Psoas muscle (tissue), 8 donors: ENCODE measurements at places on chromosomes 3 and 15. TPM values are rescaled to one million over a fixed set of nuclear protein-coding genes. Genes with fewer than 3 reads are reported as not detected.

PCOLCE2 gene
- polyA plus RNA-seq, result 3.6 TPM

TMEM212 gene
- not detected for polyA plus RNA-seq

DNA sequence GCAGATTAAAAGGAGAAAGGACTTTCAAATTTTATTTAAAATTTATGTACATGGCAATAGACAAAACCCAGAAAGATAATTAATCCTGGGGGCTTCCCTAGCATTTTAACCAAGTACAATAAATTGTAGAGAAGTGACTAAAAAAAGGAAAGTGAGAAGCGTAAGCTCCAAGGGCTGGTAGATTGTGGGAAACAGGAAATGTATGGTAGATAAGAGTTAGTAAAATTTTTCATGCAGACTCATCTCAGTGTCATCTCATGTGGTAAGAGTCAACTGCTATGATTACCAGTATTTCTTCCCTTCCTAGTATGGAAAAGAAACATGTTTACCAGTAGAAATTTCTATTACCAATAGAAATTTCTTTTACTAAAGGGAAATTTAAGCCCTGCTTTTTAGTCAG, 464.3 kb upstream of the AGTR1 start:
- no peak overlapping the region for H3K4me3 ChIP-seq
- H3K27me3 ChIP-seq, result no peaks in the 10 kb centered on the region
- H3K36me3 ChIP-seq, result no peaks in the 10 kb centered on the region
- no peaks in the 10 kb centered on the region for H3K4me1 ChIP-seq
- no peak for DNase-seq

DNA sequence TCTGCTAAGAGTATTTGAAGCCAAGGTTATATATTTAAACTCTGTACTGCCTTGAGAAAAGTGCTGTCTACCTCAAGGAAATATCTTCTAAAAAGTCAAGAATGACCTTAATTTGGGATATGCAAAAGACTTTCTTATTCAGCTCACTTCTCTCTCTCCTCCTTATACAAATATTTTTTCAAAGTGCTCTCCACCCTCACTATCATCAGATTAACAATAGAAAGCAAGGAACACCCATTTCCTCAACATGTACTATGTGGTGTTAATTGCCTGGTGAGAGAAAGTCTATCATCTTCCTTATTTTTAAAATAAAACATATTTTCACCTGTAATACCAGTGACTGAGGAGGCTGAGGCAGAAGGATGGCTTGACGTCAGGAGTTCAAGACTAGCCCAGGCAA, 44.4 kb upstream of the RSL24D1 start:
- H3K27ac ChIP-seq, result no peak overlapping the region
- no peaks in the 10 kb centered on the region for H3K36me3 ChIP-seq
- H3K27me3 ChIP-seq, result no peaks in the 10 kb centered on the region

DNA sequence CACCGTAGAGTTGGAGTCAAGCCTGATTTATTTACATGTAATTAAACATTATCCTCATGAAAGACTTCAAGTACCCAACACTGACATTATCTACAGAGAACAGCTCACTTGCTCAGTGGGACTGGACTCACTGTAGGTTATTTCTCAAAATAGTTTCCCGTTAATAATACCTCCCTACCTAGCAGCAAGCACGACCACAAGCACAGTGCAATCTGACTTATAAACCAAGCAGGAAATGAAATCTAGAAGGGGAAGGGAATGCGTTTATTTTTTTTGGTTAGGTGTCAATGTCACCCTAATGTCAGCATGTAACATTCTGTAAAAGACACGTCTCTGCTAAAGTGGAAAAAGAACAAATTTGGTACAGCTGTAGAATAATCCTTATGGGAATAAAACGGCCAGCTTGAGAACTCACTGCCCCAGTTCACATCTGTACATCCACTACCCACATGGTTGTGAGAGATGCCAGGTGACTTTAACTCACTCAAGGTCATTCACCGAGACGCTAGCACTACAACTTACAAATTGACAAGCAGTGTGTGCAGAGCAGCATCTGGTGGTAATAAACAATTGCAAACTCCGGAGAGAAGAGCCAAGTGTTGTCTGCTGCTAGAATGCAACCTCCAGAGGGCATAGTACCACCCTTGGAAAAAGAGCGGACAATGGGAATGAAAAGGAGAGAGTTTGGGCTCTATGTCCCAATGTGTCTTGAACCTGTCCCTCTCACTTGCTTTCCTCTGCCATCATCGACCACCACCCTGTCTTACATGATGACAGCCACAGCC, 242.5 kb downstream of the CADPS start:
- no peaks in the 10 kb centered on the region for H3K36me3 ChIP-seq
- DNase-seq, result no peak
- no peak overlapping the region for H3K27ac ChIP-seq
- H3K4me1 ChIP-seq, result no peaks in the 10 kb centered on the region
- H3K27me3 ChIP-seq, result no peaks in the 10 kb centered on the region

DNA sequence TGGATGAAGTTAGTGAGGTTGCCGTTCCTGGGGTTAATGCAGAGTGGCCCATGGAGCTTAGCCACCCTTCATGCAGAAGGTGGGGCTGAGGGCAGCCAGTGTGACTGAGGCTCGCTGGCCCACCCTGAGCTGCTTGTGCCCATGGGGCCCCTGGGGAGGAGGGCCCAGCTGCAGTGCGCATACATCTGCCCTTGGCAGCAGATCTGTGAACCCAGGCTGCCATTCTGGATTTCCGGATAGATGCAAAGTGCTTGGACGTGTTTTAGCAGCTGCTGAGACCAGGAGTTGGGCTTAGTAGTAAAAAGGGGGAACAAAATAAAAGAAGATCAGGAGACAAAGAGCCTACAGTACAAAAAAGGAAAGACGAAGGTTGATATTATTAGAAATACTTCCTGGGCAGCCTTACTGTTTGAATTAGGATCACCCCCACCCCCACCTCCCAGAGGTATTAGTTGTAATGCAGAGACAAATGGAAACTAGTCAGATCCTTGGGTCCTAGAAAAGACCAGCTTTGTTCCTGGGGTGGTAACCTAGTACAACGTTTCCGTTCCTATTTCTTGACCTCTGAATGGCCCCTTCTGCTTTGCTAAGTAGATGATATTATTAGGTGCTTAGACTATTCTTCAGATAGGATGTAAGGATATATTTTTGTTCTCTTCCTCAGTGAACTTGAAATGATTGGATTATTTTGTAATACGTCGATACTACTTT, 70.2 kb downstream of the IGF1R start:
- no peak for DNase-seq
- H3K27me3 ChIP-seq, result no peaks in the 10 kb centered on the region
- no peak overlapping the region for H3K4me3 ChIP-seq
- peaks cover 54% of the 10 kb centered on the region for H3K4me1 ChIP-seq
- H3K36me3 ChIP-seq, result no peaks in the 10 kb centered on the region

DNA sequence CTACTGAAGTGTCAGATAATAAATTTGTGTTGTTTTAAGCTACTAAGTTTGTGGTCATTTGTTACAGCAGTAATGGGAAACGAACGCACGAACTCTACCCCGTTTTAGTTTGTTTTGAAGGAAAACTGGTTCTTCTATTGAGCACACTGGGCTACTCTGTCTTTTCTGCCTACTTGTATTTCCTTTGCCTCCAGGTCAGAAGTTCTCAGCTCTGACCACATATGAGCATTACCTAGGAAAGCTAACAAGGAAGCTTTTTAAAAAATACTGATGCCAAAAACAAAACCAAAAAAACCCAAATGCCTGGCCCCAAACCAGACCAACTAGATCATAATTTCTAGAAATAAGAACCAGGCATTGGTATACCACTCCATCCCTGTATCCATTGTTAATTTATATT, 156.6 kb upstream of the TNIK start:
- no peak for DNase-seq
- H3K27ac ChIP-seq, result no peak overlapping the region
- H3K4me1 ChIP-seq, result no peaks in the 10 kb centered on the region
- H3K36me3 ChIP-seq, result no peaks in the 10 kb centered on the region
- H3K4me3 ChIP-seq, result no peak overlapping the region
- H3K27me3 ChIP-seq, result no peaks in the 10 kb centered on the region

- H3K27ac ChIP-seq, result peak overlapping the region; percentile 96
- H3K4me3 ChIP-seq, result peak overlapping the region; percentile 91
- peak; percentile 16 for DNase-seq
- H3K27me3 ChIP-seq, result no peaks in the 10 kb centered on the region
Measured at GRCh38 chr3:196868297-196868661, 559 bp downstream of the SENP5 start.

DNA sequence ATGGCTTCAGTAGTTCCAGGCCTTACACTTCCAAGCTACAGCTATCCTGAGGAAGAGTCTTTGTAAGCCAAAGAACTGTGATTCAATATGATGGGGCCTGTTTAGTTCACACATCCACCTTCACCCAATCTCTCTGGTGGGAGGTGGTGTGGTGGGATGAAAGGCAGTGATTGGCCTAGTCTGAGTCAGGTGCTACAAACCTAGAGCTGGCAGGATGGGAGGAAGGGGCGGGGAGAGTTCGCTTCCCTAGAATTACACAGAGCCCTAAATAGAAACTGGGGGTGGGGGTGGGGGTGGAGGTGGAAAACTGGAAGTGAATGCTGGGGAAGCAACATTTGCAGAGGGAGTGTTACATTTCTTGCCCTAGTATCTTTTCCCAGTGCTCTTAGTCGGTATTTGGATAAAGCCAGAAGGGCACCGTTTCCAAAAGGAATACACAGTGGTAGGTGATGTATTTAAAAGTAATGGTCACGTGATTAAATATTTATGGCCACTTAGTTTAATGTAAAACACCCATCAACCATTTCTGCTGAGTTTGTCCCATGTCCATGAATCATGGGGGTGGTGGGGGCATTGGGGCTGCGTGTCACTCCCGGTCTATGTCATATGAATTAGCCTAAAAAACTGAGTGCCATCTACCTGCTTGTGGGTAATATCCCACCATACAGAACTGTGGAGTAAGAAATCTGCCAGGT, 247.6 kb upstream of the PROK2 start:
- H3K27ac ChIP-seq, result no peak overlapping the region
- no peaks in the 10 kb centered on the region for H3K27me3 ChIP-seq
- H3K4me1 ChIP-seq, result no peaks in the 10 kb centered on the region
- no peak for DNase-seq
